RPMI7951 (cell line): ENCODE measurements at places on chromosomes 12 and 14.

DNA sequence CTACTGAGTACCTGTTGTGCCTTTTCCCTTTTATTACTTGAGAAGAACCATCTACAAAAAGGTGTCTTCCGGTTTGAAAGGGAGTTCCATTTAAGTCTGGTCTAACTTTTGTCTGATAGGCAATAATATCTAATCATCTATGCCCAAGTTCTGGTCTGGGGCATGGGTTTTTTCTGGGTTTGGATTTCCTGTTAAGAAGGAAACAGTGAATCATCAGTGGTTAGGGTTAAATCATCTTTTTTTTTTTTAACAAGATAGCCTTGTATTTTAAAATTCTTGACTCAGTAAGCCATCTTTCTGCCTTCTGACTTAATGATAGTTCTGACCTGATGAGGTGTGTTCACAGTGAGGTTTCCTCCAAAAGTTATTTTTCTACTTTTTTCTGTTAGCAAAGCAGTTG, 29.3 kb upstream of the CPNE8 start:
- DNase-seq = no peak

DNA sequence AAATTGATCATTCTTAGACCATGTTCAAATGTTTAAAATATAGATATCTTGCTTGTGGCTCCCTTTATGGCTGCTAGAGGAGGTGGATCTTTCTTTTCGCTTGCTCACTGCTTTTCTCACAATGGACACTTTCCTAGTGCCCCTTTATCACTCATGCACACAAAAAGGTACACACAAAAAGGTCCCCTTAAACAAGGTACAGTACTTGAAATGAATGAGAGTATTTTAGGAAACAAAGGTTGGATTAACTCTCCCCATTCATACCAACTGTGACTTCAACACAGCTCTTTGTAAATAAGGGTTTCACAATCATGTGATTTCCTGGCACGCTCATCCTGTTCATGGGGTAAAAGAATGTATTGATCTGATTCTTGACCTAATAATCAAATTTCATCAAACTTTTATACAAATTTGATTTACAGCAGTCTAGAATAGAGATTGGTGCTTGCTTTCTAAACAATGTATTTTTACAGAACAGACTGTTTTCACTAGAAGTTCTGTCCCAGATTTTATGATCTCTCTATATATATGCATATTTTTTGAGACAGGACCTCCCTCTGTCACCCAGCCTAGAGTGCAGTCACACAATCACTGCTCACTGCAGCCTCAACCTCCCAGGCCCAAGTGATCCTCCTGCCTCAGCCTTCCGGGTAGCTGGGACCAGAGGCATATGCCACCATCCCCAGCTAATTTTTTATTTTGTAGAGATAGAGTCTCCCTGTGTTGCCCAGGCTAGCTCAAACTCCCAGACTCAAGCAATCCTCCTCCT, 34.4 kb upstream of the EPS8 start:
- DNase-seq = no peak

DNA sequence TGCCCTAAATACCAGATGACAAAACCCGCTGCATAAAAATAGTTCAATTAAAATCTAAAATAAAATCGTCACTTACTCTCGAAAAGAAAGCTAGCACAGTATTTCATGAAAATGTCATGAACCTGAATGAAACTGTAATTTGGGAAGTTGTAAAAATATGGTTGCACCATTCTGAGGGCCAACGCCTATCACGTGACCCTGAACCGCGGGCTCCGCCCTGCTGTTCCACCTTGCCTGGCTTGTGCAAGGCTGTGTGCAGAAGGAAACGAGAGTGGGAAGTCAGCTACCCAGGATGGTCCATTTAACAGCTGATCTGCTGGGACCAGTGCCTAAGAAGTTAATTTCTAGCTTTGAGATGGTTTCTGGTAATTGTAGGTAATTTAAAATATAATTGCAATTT, 91.7 kb upstream of the BMP4 start:
- DNase-seq = no peak

DNA sequence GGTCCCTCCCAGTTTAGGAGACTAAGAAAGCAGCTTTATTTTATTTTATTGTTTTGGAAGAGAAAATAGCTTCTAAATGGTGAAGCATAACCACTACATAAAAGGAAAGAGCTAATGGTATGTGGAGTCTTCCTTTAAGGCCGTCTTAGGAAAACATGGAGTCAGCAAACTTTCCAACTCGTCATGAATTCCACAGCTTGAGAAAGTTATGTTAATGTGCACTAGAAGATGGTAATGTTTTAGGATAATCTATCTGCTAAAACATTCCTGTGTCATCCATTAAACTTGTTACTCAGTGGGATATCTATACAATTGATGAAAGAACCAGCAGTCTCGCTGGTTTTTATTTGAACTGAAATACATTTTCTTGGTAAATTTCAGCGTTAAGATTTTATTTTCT, 448.4 kb upstream of the SEL1L start:
- no peak for DNase-seq

GRCh38 chr12:89307474-89308253, 44.6 kb downstream of the DUSP6 start:
- DNase-seq = no peak

- DNase-seq = no peak
Observed at GRCh38 chr12:47863467-47863866, 41.3 kb downstream of the VDR start.

DNA sequence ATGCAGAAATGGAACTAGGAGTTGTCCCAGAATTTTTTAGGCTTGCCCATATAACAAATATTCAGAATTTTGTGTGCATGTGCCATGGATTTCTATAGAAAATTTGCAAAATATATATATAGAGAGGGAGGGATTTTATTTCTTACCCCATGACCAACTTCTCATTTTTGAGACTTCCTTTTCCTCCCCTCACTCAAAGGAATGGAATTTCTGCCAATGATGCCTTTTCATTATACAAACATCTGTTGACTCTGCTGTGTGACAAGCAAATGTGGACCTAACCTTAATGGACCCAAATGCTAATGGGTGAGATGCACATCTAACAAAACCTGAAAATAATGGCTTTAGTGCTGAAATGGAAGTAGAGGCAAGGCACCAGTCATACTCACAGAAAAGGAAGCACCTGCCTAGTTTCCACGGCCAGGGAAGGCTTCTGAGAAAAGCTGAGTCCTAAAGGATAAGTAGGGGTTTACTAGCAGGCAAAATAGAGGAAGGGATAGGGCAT, 3.6 kb upstream of the GNG2 start:
- DNase-seq = no peak

- no peak for DNase-seq
Observed at GRCh38 chr14:105538481-105539049, 12.2 kb downstream of the TMEM121 start.

DNA sequence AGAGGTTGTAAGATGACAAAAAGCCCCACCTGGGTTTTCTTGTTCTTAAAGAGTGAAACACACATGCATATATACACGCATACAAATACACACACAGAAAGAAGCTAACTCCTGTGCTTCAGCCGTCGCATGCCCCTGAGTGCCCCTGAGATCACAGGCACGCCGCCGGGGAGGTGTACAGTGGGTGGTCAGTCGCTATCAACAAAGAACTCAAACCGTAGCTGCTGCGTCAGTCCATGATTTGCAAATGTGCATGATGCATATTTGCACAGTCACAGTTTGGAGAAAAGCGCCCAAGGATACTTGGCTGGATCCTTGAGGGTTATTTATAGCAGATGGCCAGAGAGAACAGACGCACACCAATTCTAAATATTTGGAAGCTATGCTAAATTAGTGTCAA, 206.9 kb downstream of the TMEM132D start:
- peak; percentile 74 for DNase-seq

DNA sequence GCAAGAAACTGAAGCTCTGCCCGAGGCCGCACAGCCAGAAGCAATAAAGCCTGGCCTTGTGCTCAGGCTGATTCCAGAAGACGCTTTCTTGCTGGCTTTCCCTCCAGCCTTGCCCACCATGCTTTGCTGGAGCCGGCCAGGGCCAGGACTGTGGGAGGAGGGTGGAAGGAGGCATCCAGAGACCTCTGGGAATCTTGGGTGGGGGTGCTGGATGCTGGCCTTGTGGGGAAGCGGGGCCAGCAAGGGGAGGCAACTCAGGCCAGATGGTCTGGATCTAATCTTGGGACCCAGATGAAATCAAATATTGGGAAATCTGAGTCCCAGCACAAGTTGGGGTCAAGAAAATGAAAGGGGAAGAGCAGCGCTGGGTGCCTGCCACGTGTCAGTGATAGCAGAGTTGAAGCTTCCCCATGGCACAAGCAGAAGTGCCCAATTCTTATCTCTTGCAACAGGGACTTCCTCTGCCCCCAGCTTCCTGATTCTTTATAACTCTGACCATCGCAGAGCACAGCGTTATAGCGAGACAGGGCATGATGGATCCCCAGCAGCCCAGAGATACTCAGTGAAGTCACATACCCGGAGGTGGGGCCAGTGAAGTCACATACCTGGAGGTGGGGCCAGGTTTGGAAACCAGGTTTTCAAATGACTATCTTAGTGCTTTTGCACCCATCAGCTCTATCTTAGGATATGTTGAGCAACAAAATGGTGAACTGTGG, 6.4 kb upstream of the RABGGTA start:
- no peak for DNase-seq
